NCI-H1417 (cell line): ENCODE measurements at places on chromosomes 4 and X.
A peak's percentile ranks its signal among the peaks of the same experiment; 100 is the strongest.

GRCh38 chr4:170014359-170015011 is 11.7 kb downstream of the MFAP3L start:
- no peak for DNase-seq

GRCh38 chr4:78776079-78776728 is at the start of gene BMP2K:
BMP2K (plus strand) TSS chr4:78776350; CDS start chr4:78776544, 194 bp downstream.
- peak; percentile 90 for DNase-seq

- DNase-seq = no peak
These were observed 20.6 kb downstream of the ARL13A start for GRCh38 chrX:100990139-100990538.

DNA sequence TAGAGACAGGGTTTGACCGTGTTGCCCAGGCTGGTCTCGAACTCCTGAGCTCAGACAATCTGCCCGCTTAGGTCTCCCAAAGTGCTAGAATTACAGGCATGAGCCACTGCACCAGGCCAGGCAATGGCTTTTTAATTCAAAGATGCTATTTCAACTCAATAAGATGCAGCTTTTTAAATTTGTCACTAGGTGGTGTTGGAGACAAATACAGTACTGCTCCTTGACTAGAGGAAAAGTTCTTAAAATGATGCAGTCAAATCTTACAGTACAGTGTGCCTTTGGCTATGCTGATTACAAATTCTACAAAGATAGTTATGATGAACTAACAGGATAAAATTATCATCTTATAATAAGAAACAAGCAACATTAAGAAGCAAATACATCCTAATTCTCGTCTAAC is 441.1 kb downstream of the KCNIP4 start:
- DNase-seq = no peak

GRCh38 chr4:25523405-25523804 is 132.2 kb upstream of the SLC34A2 start:
- no peak for DNase-seq

GRCh38 chr4:52126966-52127365 is 75.9 kb downstream of the SPATA18 start:
- DNase-seq = no peak

DNA sequence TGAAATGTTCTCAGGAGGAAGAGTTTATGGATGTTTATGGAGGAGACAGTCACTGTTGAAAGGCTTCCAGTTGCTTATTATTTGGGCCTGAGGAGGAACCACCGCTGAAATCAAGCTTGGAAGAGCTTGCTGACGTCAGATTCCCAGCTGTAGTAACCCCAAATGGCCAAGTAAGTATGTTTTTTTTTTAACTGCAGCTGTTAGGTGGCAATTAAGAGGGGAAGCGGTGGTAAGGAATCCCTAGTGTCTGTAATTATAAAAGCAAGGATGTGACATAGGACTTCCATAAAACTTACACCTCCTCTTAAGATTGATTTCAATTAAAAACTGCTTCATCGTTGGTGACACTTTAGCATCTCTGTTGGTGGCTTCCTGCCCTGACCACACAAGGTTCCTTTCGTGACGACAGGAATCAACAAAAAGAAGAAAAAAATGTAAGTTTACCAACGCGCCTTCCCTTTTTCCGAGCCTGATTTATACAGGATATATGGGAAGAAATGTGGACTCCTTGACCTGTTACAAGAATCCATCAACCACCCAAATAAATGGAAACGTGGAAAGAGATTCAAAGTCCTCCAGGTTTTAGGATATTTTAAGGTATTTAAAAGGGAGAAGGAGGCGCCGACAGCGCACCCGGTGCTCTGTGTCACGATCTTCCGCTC is 884 bp downstream of the RELL1 start:
- DNase-seq = peak; percentile 47

- DNase-seq = no peak
These were observed 1.7 kb upstream of the IL3RA start for GRCh38 chrX:1334854-1335253.

- no peak for DNase-seq
These were observed 863 bp upstream of the XPNPEP2 start for GRCh38 chrX:129737916-129738315.

DNA sequence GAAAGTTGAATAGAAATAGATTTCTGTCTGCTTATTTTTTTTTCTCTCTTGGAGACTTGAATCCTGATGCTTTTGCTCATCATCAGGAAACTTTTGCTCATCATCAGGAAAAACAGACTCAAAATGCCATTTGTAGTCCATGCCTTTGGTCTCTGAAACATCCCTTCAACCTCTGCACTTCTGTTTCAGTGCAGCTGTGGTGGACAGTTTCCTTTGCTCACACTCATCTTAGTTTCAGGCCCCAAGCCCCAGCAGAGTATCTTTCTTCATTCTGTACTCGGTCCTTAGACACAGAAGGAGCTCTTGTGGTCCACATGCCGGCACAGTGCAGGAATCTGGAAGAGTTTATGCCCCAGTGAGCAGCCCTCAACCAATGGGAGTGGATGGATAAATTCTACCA is 337.9 kb downstream of the PPP3CA start:
- DNase-seq = no peak

DNA sequence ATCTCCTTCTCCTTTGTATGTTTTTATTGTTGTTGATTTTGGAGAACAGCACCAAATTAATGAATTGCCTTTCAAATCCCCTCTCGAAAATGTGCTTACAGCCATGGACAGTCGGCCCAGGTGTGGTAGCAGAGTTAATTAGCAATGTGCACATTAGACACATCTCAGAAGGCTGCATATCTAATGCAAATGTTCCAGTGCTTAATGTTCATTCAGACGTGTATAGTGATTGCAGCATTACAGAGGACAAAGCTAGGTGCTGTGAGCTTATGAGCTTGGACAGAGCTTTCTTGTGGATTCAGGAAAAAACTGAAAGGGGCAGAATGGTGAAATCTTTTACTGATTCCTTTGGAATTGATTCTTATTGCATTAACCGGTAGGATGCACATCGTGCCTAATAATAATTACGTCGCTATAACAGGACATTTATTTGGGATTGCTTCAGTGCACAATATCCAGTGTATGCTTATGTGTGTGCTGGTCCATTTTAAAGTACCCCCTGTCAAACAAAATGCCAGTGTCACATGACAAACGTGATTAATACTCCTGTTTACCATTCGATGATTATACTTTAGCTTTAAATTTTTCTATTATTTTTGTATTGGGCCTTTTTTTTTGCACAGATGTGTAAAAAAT is 552.9 kb upstream of the EPHA5 start:
- peak; percentile 59 for DNase-seq

- DNase-seq = peak; percentile 71
These were observed at the start of gene MID2 for GRCh38 chrX:107825698-107826237. MID2 (plus strand) TSS chrX:107825866; CDS start chrX:107826427, 561 bp downstream.

- DNase-seq = no peak
These were observed 167.5 kb upstream of the FRMPD4 start for GRCh38 chrX:11970578-11971359.

GRCh38 chr4:16443504-16444088 is 217.3 kb upstream of the TAPT1 start:
- no peak for DNase-seq

GRCh38 chr4:118280501-118281218 is 72.1 kb downstream of the PRSS12 start:
- peak; percentile 39 for DNase-seq

- no peak for DNase-seq
These were observed 300.9 kb downstream of the BCOR start for GRCh38 chrX:39796856-39797255.

- DNase-seq = no peak
These were observed 19.5 kb upstream of the FGF2 start for GRCh38 chr4:122806981-122807679.

DNA sequence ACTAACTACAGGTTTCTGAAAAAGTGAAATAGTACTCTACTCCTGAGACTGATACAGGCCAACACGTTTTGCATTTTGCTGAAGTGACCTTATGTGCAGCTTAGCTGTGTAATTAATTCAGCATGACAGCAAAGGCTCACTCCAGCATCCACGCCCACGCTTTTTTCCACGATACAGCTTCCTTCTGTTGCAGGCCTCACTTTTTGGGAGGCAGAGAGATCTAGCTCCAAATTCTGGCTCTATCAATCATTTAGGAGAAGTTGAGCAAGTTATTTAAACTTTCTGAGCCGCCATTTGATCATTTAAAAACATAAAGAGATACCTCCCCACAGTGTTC is 160.3 kb downstream of the AFAP1 start:
- DNase-seq = no peak

GRCh38 chr4:27692158-27692557 is 831.5 kb downstream of the STIM2 start:
- DNase-seq = peak; percentile 29

- no peak for DNase-seq
These were observed 120.0 kb upstream of the SORBS2 start for GRCh38 chr4:185931986-185932385.

DNA sequence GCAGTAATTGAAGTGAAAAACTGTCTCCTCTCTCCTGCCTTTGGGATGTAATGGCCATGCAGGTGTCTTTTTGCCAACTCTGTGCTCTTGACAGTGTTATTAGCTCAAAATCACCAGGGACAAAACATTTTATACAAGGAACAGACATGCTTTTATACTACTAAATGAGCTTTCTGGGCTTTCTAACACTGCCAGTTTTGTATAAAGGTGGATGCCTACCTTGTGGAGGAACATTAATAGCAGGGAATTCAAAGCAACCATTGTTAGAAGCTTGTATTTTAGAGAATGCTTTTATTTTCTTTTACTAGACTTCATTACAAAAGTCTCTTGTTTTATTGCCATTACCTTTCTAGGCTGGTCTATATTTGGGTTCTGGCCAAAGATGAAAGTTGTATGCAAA is 54.7 kb upstream of the ARSJ start:
- DNase-seq = no peak

DNA sequence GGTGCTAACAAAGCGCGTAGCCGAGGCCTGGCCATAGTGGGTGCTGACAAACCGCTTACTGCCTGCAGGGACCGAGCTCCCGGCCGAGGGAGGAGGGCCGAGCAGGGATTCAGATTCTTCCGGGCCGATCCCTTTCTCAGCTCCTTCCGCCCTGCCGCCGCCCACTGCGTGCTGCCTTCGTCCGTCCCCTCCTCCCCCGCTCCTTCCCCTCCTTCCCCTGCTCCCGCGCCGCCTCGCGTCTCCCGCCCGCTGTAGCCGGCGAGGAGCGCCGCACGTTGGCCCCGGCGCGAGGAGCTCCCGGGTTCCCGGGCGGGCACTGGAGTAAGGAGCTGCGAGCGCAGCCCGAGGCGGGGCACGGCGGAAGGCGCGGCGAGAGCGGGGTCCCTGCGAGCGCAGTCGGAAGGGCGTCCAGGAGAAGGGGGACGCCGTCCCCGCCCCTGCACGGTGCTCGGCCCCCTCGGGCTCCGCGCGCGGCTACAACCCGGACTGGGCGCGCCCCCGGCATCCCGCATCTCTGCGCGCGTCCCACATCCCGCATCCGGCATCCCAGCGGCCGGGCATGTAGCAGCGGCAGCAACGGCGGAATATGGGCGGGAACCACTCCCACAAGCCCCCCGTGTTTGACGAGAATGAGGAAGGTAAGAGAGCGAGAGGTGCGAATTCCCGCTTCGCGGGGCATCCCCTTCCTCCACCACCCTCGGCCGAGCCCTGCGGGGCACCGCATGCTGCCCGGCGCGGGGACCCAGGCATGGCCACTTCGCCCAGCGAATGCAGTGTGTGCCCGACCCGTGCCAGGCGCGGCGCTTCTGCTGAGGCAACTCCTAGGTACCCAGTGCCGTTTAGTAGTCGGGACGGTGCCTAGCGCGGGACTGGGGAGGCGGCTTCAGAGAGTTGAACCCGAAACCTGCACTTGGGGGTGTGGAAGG is at the start of gene STK32B:
TSS of gene STK32B (plus strand) at position 203 of the 926 bp plus-strand sequence.
- DNase-seq = peak; percentile 70

DNA sequence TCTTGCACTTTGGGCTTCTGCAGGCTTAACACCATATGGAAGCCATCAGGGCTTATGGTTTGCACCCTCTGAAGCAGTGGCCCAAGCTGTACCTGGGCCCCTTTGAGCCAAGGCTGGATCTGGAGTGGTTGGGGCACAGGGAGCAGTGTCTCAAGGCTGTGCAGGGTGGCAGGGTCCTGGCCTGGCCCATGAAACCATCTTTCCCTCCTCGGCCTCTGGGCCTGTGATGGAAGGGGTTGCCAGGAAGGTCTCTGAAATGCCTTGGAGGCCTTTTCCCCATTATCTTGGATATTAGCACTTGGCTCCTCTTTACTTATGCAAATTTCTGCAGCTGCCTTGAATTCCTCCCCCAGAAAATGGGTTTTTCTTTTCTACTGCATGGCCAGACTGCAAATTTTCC is 134.7 kb upstream of the USP9X start:
- no peak for DNase-seq

DNA sequence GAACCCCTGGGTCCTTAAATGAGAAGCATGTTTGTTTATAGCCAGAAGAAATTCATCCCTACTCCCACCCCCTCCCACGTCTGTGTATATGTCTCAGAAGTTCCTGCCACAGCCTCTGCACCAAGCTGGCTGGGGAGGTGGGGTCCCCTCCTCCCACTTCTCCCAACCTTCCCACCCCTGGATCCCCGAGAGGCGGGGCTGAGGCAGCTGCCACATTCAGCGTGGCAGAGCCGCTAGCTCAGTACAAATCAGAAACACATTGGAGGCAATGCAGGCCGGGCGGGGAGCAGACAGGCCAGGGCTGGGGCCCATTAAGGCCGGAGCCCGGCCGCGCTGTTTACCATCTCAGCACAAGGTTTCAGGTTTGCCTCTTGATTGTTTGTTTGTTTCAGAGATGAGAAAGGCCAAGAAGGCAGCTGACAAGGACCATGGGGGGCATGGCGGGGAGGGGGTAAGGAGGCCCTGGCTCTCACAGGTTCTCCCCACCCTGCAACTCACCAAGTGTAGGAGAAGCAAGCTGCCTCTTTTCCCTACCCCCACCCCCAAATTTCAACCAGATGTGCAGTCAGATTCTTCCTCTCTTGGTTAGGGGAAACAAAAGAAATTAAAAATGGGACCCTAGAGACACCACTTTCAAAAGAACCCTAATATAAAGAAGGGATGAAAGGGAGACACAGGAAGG is 22.3 kb downstream of the PJA1 start:
- no peak for DNase-seq

DNA sequence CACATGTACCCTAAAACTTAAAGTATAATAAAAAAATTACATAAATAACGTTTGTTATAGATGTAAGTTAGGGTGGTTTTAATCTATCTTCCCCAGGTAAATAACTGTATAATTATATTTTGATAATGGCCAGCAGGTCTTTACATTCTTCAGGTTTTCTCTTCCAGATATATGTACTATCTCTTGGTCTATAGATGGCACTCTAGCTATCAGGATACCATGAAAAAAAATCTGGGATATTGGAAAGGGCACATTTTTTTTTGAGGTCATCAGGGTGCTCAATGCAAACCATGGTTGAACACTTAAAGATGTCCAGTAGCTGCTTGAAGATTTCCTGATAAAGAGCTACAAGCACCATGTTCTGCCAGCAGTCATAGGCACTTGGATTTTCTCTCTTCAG is 15.6 kb upstream of the ADH4 start:
- no peak for DNase-seq

- DNase-seq = no peak
These were observed 414.1 kb downstream of the ADGRL3 start for GRCh38 chr4:61614231-61614630.

DNA sequence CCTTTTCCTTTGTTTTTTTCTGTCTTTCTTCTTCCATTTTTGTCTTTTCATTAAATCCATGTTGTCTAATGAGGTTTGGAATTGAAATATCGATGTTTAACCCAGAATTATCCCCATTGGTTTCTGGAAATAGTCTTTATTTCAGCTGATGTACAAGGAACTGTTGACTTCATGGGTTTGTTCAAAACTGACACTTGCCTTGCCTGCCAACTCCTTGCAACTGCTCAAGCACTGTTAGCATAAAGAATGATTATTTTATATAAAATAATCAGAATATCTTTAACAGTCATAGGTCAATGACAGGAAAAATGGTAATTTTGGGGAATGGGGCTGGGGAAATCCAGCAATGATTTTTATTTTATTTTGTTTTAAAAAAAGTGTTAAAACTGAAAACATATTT is 359.6 kb upstream of the LCORL start:
- no peak for DNase-seq
